ENCODE measurements at places on chromosomes 3 and 15.

GRCh38 chr15:26355472-26356074 lies 417.3 kb downstream of the GABRB3 start:
- no peak for DNase-seq

GRCh38 chr15:101078669-101079323 lies 159.6 kb downstream of the LRRK1 start:
- DNase-seq: no peak

- DNase-seq: no peak
Observed at GRCh38 chr3:161070252-161070930, 34.8 kb downstream of the B3GALNT1 start.

GRCh38 chr3:21159543-21159906 lies 591.5 kb downstream of the ZNF385D start:
- DNase-seq: no peak

DNA sequence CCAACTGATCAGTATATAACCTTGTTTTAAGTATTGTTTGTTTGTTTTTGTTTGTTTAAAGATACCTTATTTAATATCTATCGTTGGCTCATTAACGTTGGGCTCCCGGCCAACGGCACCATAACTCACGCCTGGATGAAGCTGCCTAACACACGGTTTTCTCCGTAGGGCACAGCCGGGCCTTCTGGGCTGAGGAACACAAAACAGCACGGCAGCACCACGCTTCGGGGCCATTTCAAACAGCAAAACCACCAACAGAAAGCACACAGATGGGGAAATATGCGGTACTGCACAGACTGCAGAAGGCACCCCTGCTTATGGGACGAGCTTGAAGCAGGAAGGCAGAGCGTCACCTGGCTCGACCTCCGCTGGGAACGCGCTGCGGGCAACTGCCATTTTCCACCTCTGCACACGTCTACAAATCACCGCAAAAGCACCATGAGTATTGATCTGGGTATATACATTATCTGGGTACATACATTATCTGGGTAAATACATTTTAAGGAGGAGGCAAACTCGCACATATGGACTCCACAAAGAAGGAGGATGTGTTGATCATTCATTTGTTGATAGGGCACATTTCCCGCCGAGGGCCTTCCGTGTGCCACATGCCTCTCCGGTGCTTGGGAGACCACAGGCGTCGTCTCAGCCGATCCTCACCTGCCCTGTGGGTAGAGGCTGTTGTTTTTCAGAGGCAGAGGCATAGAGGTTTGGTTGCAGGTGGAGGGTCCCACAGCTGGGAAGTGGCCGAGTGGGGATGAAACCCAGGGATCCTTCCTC lies 123.7 kb upstream of the ATP2B2 start:
- no peak for DNase-seq

GRCh38 chr3:181839916-181840297 lies 128.2 kb downstream of the SOX2 start:
- DNase-seq: no peak

DNA sequence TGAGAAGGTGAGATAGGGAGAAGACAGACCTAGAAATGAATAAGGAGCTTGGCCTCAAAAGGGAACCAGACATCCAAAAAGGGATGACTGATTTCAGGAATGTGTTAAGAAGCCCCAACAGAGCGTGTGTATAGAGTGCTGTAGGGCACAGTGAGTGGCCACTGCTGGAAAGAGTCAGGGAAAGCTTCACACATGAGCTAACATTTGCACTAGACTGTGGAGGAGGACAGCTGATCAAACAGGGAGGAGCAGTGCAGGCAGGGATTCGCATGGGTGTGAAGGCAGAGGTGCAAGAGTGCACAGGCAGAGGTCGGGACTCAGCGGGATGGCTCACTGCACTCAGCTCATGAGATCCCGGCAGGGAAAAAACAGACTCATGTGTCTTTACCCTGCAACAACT lies 61.8 kb downstream of the NPTN start:
- DNase-seq: no peak

GRCh38 chr3:65313666-65314065 lies 625.9 kb upstream of the ADAMTS9 start:
- no peak for DNase-seq

GRCh38 chr3:22007368-22007767 lies 256.4 kb upstream of the ZNF385D start:
- DNase-seq: no peak

- no peak for DNase-seq
Observed at GRCh38 chr15:25422021-25422420, 16.8 kb downstream of the UBE3A start.

DNA sequence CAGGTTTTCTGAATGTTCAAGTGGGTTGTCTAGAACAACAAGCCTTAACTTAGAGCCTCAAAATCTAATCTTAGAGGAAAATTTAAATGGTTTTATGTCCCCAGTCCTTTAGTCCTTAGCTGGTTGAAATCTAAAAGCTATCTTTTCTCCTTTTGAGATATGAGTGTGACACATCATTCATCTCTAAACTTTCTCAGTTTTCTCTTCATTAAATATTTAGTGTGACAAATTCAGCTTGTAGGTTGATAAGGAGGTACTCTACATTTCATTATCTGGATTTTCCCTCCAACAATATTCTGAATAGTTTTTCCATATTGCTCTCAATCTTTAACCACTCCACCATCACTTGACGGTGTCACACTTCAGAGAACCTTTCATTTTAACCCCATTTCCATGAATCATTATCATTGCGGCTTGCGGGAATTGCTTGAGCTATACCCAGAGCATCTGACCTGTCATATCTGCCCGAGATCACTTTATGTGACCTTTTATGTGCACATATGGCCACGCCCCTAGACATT lies 16.1 kb upstream of the ATP8B4 start:
- no peak for DNase-seq

DNA sequence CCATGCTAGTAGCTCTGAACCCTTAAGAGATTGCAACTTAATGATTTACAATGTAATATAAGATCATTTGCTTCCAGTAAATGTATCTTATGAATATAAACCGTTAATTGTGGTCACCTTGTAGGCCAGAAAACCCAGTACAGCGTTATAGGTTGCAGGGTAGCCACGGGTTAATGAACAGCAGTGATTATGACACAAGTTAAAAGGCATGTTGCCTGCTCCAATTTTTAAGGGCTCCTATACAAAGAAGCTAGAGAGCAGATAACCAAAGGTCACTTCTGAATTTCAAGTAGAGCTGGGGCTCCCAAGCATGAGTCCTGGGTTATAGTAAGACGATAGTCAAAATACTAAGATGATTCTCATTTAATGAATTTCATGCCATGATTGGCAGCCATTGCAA lies 13.5 kb downstream of the GUCA1C start:
- DNase-seq: no peak

DNA sequence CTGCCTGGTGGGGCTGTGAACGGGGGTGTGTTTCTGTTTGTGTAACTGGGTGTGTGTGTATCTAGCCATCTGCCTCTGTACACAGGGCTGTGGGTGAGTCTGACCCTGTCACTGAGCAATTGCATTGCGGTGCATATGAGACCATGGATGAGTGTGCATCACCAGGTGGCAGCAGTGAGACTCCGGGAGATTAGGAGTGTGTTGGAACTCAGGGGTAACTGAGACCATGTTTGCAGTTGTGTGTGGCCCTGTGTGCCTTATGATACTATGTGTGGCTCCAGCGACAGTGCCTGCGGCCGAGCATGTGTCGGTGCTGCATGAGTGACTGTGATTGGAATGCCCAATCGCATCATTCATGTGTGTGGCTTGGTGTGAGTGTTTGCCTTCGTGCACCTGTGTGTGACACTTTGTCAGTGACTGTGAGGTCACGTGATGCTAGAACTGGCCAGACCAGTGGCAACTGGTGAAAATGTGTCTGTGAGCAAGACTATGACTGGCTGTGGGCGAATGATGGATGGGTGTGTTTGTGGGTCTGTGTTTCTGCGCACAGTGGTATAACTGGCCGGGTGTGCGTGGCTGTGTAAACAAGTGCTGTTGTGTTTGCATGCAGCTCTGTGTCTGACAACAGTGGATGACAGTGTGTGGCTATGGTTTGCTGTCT lies 14.0 kb downstream of the VILL start:
- no peak for DNase-seq

GRCh38 chr15:96703794-96704550 lies 373.5 kb downstream of the NR2F2 start:
- no peak for DNase-seq

DNA sequence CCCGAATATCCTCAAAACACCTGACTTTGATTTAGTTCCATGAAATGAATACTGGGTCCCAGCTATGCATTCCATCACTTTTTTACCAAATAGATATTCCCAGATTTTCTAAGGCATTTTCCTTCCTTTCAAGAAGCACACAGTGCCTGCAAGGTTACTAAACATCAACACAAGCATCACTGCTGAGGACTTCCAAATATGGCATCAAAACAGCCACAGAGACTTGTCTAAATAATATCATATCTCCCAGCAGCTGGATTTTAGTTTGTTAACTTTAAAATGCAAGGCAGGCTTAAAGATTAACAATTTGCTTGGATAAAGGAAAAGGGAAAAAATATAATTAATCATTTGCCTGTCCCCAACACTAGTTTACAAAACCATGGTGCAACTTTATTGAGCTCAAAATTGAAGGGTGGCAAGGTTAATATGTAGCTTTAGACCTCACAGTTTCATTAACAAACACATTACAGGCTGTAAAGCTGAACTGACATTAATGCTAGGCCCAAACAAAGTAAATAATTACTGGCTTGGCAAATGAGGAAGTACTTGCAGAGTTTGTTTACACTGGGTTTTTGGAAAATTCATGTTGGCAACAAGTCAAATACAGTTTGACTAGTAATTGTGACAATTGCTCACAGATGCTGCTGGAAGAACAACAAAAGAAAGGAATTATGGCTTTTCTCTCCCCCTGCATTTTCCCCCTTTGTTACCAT lies 401.7 kb upstream of the CDIN1 start:
- no peak for DNase-seq

GRCh38 chr3:189519458-189519857 lies 111.7 kb upstream of the TP63 start:
- DNase-seq: no peak

GRCh38 chr15:45114076-45114750 lies at the start of the genes DUOX2 and DUOXA2:
Gene DUOX2, minus strand, starts transcription at chr15:45114172. Its CDS starts 761 bp downstream, at chr15:45113411.
Gene DUOXA2, plus strand, starts transcription at chr15:45114326. Its CDS starts 280 bp downstream, at chr15:45114606.
- no peak for DNase-seq

GRCh38 chr15:101406526-101407195 lies 82.8 kb downstream of the PCSK6 start:
- no peak for DNase-seq

DNA sequence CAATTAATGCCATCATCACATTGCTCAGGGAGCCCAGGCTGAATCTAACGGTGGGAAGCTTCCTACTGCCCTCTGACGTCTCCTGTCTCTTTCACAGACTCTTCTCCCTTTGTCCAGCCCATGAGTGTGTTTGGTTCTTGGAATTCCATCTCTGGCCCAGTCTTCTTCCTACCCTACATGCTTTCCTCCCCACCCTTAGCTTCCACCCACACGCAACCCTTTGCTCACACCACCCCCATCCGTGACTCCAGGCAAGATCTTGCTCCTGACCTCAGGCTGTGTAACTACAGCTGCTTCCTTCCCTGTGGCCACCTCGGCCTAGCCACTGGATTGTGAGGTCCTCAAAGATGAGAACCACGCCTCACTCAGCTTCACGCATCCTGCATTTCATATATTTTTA lies 72.3 kb upstream of the THBS1 start:
- no peak for DNase-seq

DNA sequence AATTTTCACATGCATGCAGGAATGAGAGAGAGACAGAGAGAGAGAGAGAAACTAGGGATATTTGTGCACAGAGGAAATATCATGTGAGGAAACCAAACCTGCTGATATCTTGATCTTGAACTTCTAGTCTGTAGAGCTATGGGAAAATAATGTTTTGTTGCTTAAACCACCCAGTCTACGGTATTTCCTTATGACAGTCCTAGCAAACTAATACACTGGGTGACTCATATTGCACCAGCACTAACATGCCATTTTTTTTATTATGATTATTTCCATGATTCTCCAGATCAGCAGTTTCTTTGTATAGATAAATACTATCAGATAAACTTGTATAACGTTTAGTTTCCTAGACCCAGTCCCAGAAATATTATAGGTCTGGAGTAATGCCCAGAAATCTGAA lies 1259.0 kb downstream of the ZPLD1 start:
- no peak for DNase-seq

DNA sequence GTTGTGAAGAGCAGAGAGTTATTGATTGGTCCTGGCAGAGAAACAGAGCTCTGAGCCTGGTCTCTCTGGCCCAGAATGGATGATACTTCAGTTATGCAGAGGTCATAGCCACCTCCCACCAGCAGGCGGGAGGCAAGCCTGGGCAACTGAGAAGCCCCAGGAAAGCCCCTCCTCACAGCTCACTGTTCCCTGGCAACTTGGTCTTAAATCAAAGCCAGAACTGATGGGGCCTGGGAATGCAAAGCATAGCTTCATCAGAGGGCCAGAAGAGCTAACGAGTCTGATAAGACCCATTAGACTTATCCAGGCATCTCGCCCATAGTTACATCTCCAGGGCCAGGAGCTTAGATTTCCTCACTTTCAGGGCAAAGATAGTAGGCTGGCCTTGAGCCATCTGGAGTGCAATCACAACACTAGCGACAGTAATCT lies 5.5 kb upstream of the COLQ start:
- no peak for DNase-seq

DNA sequence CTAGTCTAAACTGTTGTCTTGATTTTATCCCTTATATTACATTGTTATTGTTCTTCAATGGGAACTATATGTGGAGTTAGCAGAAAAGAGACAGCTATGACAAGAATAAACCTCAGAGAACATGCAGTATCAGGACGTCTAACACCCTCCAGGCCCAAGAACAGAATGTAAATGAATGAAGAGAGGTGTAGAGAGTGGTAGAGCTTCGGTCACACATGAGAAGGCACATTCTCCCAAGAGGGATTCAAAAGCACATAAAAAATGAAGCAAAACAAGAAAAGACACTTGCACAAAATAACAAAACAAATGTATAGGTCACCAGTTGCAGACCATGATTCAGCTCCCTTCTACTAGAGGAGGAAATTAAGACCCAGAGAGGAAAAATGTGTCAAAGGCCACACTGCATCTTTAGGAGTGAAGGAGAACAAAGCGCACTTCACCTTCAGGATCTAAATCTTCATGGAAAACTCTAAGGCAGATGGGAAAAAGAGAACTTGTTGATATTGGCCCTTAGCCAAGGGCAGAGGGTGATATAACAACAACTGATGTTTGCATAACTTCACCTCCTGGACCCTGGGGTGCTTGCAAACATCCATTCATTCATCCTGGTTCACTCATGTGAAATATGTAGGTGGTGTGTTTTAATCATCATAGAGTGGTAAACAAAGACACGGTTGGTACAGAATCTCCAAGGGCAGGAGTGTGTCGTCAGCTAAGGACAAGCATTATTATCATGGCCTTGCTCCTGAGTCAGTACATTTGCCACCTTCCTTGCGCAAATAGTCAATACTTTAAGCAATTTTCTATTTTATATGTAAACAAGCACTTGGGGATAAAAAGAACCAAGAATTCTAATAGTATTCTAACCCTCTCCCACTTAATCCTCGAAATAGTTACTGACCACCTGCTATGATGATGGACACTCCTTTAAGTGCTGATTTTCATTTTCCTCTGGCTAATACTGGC lies 8.8 kb downstream of the NEK10 start:
- no peak for DNase-seq

DNA sequence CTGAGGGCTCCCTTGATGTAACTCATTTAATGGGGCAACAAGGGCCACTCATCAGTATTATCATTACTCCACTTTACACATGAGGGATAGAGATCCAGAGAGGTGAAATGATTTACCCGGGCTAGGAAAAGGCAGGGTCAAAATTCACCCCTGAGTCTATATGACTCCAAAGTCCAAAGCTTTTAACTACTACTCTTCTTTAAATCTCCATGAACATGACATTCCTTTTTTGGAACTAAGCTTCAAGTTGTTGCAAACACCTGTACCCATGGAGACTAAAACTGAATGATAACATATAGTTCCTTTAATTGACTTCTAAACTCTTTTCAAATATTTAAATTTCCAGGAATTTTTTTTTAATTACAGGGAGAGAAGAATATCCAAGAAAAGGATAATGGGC lies 292.9 kb upstream of the GADL1 start:
- no peak for DNase-seq
